Endodermal cell (in vitro differentiated cells): ENCODE measurements at places on chromosomes 4 and X. TPM values are rescaled to one million over a fixed set of nuclear protein-coding genes. Genes with fewer than 3 reads are reported as not detected.

The TMPRSS11A gene
- not detected in 3 replicates for total RNA-seq

The FAM200B gene
- 26.5 to 27.8 TPM (median 27.1 TPM) in 3 replicates for total RNA-seq

The UCP1 gene
- total RNA-seq = 0.44 to 2.4 TPM in 2 of 3 replicates, not detected in the other

DNA sequence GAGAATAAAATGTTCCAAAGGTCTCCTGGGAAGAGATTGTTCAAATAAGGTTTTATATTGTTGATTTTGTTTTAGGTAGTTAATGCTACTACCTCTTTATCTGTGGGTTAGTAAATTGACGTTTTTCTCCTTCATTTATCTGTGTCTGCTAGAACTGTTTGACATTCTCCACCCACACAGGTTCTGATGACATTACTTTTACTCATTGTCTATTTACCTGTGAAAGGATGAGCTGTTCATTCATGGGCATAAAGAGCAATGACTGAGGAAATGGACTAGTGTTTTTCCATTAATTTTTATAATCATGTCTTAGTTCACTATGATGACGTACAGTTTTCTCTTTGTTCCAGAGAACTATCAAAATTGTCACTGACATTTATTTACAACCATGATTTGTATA is 75.6 kb downstream of the CPE start:
- H3K27ac ChIP-seq = no peak overlapping the region

GRCh38 chr4:74159143-74159709 is 1.3 kb downstream of the MTHFD2L start:
- H3K36me3 ChIP-seq = peaks cover 27% of the 10 kb centered on the region
- no peak for DNase-seq
- H3K27me3 ChIP-seq = no peaks in the 10 kb centered on the region
- H3K4me3 ChIP-seq = peak overlapping the region; percentile 89
- H3K4me1 ChIP-seq = no peaks in the 10 kb centered on the region
